ENCODE measurements at places on chromosomes 11 and 22. TPM values are rescaled to one million over a fixed set of nuclear protein-coding genes. Genes with fewer than 3 reads are reported as not detected.

OR8H3 gene
- total RNA-seq: not detected

GRCh38 chr11:15970506-15971214 lies 385.7 kb downstream of the SOX6 start:
- no peak for DNase-seq
- no peak overlapping the region for H3K4me3 ChIP-seq
- no peak overlapping the region for H3K27ac ChIP-seq
- H3K4me1 ChIP-seq: peaks cover 8% of the 10 kb centered on the region
- H3K27me3 ChIP-seq: no peaks in the 10 kb centered on the region

- no peak overlapping the region for H3K4me3 ChIP-seq
- H3K4me1 ChIP-seq: no peaks in the 10 kb centered on the region
- no peak overlapping the region for H3K27ac ChIP-seq
- H3K27me3 ChIP-seq: no peaks in the 10 kb centered on the region
Measured at GRCh38 chr11:47225552-47226400, 11.0 kb downstream of the DDB2 start.

- no peaks in the 10 kb centered on the region for H3K36me3 ChIP-seq
- peaks cover 76% of the 10 kb centered on the region for H3K27me3 ChIP-seq
- no peak overlapping the region for H3K27ac ChIP-seq
Measured at GRCh38 chr11:44409558-44410236, 99.8 kb upstream of the ALX4 start.

OSM gene
- not detected for total RNA-seq

DNA sequence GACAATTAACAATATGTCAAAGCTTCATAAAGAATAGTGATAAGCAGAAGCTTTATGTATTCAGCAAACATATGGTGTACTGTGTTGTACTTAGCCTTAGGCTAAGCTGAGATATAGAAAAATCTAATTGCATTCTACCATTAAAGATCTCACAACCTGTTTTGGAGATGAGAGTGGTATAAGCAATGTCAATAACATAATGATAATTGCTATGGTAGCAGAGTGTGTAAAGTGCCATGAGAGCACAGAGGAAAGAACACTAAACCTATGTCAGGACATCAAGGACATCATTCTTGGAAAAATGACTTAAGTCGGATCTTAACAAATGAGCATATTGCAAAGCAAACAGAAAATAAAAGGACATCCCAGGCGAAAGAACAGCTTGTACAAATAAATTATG lies 28.6 kb upstream of the ANGPTL5 start:
- H3K27me3 ChIP-seq: no peaks in the 10 kb centered on the region
- no peak for DNase-seq
- no peaks in the 10 kb centered on the region for H3K36me3 ChIP-seq
- H3K4me1 ChIP-seq: no peaks in the 10 kb centered on the region
- H3K4me3 ChIP-seq: no peak overlapping the region

GRCh38 chr22:46587492-46588278 lies 32.5 kb upstream of the GRAMD4 start:
- H3K36me3 ChIP-seq: no peaks in the 10 kb centered on the region
- no peak overlapping the region for H3K4me3 ChIP-seq
- no peaks in the 10 kb centered on the region for H3K27me3 ChIP-seq
- peaks cover 9% of the 10 kb centered on the region for H3K4me1 ChIP-seq
- H3K27ac ChIP-seq: no peak overlapping the region

KIF18A gene
- total RNA-seq: 11.6 TPM

GRCh38 chr22:24969560-24970301 lies 17.2 kb downstream of the KIAA1671 start:
- peak; percentile 85 for DNase-seq
- no peaks in the 10 kb centered on the region for H3K36me3 ChIP-seq
- peak overlapping the region; percentile 87 for H3K27ac ChIP-seq
- peak overlapping the region; percentile 31 for H3K4me3 ChIP-seq
- H3K4me1 ChIP-seq: peaks cover 52% of the 10 kb centered on the region

- H3K4me1 ChIP-seq: no peaks in the 10 kb centered on the region
- no peak overlapping the region for H3K27ac ChIP-seq
- no peak overlapping the region for H3K4me3 ChIP-seq
- H3K27me3 ChIP-seq: no peaks in the 10 kb centered on the region
- DNase-seq: no peak
Measured at GRCh38 chr11:79367844-79368243, 73.0 kb downstream of the TENM4 start.

DNA sequence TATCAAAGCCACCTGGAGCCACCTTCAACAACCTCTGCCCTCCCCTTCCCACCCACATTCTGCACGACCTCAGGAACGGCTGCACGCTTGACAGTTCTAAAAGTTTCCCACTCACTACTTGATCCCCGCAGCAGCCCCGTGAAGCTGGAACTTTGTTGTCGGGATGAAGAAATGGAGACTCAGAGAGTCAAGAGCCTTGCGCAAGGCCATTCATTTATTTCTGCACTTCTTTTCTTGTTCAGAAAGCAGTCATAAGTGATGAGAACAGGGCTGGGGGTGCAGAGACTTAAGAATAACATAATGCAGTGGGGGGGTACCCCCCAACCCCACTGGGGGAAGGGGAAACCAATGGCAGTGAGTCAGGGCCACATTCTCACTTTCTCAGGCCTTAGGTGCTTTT lies 2.2 kb upstream of the ZFTA start:
- peaks cover 9% of the 10 kb centered on the region for H3K4me1 ChIP-seq
- H3K27ac ChIP-seq: no peak overlapping the region
- H3K36me3 ChIP-seq: no peaks in the 10 kb centered on the region
- no peaks in the 10 kb centered on the region for H3K27me3 ChIP-seq
- no peak for DNase-seq

DNA sequence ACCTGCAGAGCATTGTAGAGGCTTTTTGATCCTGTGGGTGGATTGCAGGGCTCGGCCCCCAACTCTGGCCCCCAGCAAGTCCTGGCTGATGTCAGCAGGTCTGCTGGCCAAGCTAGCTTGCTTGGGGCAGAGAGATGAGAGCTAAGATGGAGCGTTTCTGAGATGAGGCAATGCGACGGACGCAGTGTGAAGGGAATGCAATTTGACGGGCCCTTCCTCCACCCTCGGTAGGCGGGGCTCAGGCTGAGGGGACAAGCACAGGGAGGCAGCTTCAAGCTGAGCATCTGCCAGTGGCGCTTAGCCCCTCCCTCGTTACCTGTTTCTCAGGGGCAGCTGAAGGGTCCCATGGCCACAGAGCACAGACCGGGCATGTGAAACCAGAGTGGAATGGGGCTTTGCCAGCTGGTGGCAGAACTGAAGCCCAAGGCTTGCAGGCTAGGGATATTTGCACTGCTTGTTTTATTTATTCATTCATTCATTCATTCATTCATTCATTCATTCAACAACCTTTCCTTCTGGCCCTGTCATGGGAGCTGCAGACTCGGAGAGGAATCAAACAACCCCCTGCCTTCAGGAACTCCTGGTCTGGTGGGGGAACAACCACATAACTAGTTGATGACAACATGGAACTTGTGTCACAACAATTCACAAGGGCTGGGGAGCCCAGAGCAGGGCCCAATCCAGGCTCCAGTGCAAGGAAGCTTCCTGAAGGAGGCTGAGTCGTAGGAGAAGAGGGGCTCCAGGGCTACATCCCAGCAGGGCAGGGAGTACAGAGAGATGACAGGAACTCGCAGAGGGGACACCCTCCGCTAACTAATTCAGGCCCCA lies 66.8 kb downstream of the THAP12 start:
- no peaks in the 10 kb centered on the region for H3K27me3 ChIP-seq
- no peak overlapping the region for H3K4me3 ChIP-seq
- no peak overlapping the region for H3K27ac ChIP-seq
- no peaks in the 10 kb centered on the region for H3K4me1 ChIP-seq
- H3K36me3 ChIP-seq: no peaks in the 10 kb centered on the region

CARD18 gene
- not detected for total RNA-seq

ALX4 gene
- not detected for total RNA-seq

CDHR5 gene
- total RNA-seq: not detected

MALAT1 gene
- total RNA-seq: 1,345 TPM

KRTAP5-1 gene
- total RNA-seq: not detected

DNA sequence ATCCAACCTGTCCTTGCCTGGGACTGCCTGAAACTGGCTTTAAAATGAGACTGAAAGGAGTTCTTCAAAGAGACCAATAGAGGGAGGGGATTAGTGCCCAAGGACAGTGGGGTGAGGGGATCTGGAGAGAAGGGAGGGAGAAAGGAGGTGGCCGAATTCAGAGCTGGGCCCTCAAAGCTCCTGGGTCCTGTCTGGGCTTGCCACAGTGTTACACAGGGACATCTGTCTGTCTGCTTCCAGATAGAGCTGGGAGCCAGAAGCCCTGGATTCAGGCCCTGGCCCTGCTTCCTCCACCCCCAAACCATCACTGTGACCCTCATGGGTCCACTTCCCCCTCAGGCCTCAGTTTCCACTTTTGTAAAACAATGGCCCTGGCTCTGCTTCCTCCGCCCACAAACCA lies 3.6 kb downstream of the KCNJ4 start:
- H3K27me3 ChIP-seq: peaks cover 10% of the 10 kb centered on the region
- DNase-seq: no peak
- H3K27ac ChIP-seq: no peak overlapping the region
- H3K4me1 ChIP-seq: no peaks in the 10 kb centered on the region
- no peaks in the 10 kb centered on the region for H3K36me3 ChIP-seq

- H3K36me3 ChIP-seq: no peaks in the 10 kb centered on the region
- H3K27me3 ChIP-seq: no peaks in the 10 kb centered on the region
- peaks cover 54% of the 10 kb centered on the region for H3K4me1 ChIP-seq
- H3K4me3 ChIP-seq: peak overlapping the region; percentile 45
- H3K27ac ChIP-seq: peak overlapping the region; percentile 87
- DNase-seq: peak; percentile 95
Measured at GRCh38 chr11:44143987-44144909, 48.8 kb downstream of the EXT2 start.

DNA sequence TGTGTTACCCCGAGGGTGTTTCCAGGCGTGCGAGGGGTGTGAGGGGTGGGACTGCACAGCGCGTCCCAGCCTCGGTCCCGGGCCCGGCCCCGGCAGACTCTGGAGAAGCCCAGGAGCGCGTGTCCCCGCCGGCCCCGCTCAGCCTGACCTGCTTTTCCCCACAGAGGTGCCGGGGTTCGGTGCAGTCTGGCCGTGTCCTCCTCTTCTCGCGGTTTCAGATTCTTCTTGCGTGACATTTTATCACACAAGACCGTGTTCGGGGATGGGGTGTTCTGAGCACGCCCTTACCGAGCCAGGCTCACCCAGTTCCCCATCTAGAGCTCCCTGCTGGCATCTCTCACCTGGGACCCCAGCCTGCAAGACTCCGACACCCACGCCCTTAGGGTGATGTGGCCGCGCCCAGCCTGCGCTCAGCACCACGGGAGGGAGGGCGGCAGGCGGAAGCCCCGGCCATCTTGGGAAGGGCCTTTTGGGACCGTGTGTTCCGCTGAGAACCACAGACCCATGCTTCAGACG lies 775.6 kb downstream of the BRD1 start:
- H3K36me3 ChIP-seq: no peaks in the 10 kb centered on the region
- no peaks in the 10 kb centered on the region for H3K4me1 ChIP-seq
- H3K27ac ChIP-seq: no peak overlapping the region

GRCh38 chr11:13047884-13048283 lies 38.8 kb downstream of the RASSF10 start:
- no peaks in the 10 kb centered on the region for H3K27me3 ChIP-seq
- H3K4me1 ChIP-seq: peaks cover 22% of the 10 kb centered on the region
- H3K36me3 ChIP-seq: no peaks in the 10 kb centered on the region
- DNase-seq: no peak
- no peak overlapping the region for H3K27ac ChIP-seq

KLHL35 gene
- 6.6 TPM for total RNA-seq

GRCh38 chr11:41245184-41245583 lies 214.3 kb downstream of the LRRC4C start:
- H3K27me3 ChIP-seq: no peaks in the 10 kb centered on the region
- DNase-seq: no peak
- no peak overlapping the region for H3K4me3 ChIP-seq

ZNF214 gene
- total RNA-seq: 0.58 TPM

DNA sequence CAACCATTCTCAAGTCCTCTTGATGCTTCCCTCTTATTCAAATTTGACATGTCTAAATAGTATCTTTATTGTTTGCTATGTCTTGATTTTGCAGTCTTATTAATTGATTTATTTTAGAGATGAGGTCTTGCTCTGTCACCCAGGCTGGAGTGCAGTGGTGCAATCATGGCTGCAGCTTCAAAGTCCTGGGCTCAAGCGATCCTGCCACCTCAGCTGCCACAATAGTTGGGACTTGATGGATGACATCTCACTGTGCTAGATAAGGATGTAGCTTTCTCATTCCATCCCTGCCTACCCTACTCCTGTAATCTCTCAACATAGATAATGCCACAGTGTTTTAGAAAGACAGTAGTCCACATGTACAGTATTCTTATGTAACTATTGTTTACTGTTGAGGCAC lies 7.5 kb upstream of the SPTY2D1 start:
- H3K36me3 ChIP-seq: no peaks in the 10 kb centered on the region
- H3K27ac ChIP-seq: no peak overlapping the region
- no peak overlapping the region for H3K4me3 ChIP-seq
- no peak for DNase-seq
- no peaks in the 10 kb centered on the region for H3K4me1 ChIP-seq
- H3K27me3 ChIP-seq: no peaks in the 10 kb centered on the region

CEND1 gene
- not detected for total RNA-seq

C11orf16 gene
- total RNA-seq: not detected

INPPL1 gene
- total RNA-seq: 100 TPM

EHF gene
- 29.0 TPM for total RNA-seq

DNA sequence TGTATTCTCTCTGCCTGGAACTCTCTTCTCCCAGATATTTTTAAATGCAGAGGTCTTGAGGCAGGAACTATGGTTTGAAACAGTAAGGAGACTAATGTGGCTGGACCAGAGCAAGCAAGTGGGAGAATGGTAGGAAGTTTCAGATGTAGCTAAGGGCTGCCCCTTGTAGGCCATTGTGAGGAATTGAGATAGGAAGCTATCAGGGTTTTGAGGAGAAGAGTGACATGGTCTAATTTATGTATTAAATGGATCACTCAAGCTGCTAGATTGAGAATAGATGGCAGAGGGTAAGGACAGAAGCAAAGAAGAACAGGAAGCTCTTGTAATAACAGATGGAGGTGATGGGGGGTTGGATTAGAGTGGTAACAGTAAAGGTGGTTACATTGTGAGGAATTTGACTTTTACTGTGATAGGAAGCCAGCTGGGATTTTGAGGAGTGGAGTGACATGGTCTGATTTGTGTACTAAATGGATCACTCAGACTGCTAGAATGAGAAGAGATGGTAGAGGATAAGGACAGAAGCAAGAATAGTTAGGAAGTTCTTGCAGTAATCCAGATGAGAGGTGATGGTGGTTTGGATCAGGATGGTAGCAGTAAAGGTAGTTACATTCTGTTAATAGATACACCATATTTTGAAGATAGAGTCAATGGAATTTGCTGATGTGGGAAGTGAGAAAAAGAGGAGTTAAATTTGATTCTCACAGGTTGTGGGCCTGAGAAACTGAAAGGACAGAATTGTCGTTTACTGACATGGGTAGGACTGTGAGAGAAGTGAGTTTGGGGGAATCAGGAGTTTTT lies 63.0 kb downstream of the HIPK3 start:
- no peaks in the 10 kb centered on the region for H3K27me3 ChIP-seq
- no peak overlapping the region for H3K4me3 ChIP-seq
- H3K27ac ChIP-seq: no peak overlapping the region
- DNase-seq: no peak
- no peaks in the 10 kb centered on the region for H3K36me3 ChIP-seq

FERMT3 gene
- total RNA-seq: 2.1 TPM

SMTNL1 gene
- not detected for total RNA-seq
